MM.1S (cell line): ENCODE measurements at places on chromosomes 11 and 22.
A peak's percentile ranks its signal among the peaks of the same experiment; 100 is the strongest.

- peak; percentile 85 for DNase-seq
Measured at GRCh38 chr22:21938071-21938822, 14.4 kb downstream of the PPM1F start.

- no peak for DNase-seq
Measured at GRCh38 chr11:112294688-112295340, 34.2 kb upstream of the PLET1 start.

- DNase-seq, result no peak
Measured at GRCh38 chr11:17273668-17274282, 2.8 kb upstream of the NUCB2 start.

DNA sequence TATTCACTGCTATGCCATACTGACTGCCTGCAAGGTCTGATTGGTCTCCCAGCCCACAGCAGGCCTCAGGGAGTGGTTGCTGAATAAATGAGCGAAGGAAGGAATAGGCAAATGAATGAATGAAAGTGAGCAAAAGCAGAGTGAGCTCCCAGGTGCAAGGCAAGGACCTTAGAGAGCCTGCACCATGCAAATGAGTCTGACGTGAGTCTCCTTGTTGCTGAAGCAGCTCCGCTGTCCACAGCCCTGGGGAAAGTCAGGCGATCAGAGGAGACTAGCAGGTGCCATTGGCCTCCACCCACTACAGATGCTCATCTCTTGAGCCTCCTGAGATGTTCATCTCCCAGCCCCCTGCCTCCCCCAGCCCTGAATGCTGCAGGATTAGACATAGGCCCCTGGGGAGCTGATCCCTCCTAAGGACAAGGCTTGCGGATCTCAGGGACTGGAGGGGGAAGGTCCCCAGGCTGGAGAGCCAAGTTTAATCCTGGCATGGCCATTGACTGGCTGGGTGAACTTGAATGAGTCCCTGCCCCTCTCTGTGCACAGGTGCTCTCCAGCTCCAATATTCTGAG, 22.1 kb downstream of the GDPD5 start:
- no peak for DNase-seq

DNA sequence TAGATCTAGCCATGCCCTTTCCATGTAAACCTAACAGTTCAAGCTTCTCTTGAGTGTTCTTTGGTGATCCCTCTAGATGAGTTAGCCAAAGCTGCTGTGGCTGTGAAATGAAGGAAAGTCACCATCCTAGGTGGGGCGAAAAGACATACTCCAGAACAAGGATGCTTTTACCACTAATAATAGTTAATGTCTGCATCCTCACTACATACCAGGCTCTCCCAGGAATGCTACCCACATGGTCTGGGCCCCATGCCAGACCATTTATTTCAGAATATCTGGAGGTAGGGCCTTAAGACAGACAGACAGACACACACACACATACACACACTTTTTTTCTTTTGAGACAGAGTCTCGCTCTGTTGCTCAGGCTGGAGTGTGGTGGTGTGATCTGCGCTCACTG, 14.7 kb downstream of the ABTB2 start:
- DNase-seq, result no peak

DNA sequence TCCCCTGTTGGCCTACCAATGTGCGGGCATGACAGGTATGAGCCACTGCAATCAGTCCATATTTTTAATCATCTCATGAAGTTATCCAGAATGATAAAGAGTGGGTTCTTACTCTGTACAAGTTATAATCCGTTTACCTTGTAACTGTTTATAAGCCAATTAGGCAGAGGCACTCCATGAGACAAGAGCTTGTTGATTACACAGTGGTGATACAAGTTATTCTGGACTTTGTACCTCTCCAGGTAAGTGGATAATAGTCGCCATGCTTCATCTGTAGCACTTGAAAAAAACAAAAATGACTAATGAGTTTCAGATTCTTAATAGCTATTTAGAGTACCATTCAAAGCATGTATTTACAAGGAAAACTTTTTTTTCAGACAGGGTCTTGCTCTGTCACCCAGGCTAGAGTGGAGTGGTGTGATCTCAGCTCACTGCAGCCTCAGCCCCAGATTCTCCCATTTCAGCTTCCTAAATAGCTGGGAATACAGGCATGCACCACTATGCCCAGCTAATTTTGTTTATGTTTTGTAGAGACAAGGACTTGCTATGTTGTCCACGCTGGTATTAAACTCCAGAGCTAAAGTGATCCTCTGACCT, 17.7 kb upstream of the FNBP4 start:
- DNase-seq, result no peak

DNA sequence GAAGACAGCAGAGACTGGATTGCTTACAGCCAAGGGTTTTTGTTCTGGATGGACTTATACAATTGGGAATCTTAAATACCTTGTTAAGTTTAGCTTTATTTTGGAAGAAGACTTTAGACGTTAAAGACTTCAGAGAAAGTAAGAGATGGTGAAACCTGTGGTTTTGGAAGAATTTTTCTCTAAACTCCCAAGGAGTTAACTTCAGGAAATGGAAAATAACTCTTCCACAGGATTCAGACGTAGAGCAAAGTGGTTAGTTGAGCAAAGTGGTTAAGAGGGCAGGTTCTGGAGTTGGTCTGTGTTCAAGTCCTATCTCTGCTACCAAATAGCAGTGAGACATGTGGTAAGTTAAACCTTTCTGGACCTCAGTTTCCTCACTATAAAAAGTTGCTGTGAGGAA, 12.8 kb downstream of the PITPNB start:
- DNase-seq, result no peak

GRCh38 chr11:121588747-121589146, 136.0 kb upstream of the SORL1-AS1 start:
- no peak for DNase-seq
